Nephron progenitor cell (in vitro differentiated cells): ENCODE measurements at places on chromosomes 6 and 20.

- no peak for DNase-seq
Measured at GRCh38 chr6:122432816-122433215, 33.4 kb downstream of the HSF2 start.

DNA sequence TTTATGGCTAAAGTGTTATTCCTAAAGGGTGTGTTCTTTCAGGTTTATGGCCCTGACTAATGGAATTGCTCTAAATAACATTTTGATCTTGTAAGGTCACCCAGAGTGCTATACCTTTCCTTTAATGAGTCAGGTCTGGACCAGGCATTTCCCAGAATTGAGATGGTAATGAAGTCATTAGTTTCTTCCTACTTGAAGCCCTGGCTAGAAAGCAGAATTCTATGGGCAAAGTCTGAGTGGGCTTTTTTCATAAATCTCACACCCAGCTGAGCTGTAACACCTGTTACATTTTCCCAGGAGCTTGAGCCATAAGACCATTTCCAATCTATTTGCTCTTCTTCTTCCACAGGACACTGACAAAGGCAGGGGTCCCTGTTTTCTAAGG is 122.0 kb upstream of the ID4 start:
- DNase-seq, result no peak

DNA sequence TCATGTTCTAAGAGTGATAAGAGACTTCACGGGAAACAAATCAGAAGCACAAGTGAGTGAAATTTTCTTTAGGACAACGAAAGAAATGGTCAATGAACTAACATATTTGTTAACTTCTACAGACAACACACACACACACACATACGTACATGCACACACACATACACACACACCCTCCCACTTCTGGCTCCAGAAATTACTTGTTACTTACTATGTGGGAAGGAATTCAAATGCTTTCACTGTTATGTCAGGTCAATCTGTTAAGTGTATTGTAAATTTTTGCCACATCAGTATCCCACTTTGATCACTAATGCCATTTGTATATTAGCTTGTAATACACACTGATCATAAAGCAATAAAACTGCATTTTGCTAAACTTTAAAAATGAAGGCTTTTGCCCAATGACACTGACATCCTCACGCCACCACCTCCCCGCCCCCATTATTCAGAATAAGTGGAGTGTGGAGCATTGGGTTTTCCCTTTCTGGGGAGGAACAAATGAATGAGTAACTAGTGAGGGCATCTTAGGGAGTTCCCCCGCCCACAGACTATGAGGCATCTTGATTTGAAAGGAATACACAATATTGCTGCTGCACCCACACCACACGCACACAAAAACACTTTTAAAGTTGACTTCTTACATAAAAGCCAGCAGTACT is 76.2 kb downstream of the ATXN1 start:
- DNase-seq, result no peak

GRCh38 chr6:5541751-5542432 is 280.6 kb downstream of the FARS2 start:
- DNase-seq, result no peak

DNA sequence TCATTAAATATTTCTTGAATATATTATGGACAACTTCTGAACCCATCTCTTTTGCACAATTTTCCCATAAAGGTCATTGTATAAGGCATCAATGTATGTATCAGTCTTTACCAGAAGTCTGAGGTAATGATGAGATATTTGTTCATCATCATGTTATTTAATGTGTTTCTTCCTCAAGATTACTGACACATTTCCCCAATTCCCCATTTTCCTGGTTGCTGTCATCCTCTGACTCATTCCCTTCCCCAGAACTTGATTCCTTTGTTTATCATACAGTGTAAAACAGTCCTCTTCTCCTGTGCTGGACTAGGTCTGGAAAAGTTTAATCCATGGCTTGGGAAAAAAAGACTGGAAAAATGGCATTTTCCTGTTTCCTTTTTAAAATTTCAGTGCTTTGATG is 107.9 kb upstream of the FLRT3 start:
- DNase-seq, result no peak

DNA sequence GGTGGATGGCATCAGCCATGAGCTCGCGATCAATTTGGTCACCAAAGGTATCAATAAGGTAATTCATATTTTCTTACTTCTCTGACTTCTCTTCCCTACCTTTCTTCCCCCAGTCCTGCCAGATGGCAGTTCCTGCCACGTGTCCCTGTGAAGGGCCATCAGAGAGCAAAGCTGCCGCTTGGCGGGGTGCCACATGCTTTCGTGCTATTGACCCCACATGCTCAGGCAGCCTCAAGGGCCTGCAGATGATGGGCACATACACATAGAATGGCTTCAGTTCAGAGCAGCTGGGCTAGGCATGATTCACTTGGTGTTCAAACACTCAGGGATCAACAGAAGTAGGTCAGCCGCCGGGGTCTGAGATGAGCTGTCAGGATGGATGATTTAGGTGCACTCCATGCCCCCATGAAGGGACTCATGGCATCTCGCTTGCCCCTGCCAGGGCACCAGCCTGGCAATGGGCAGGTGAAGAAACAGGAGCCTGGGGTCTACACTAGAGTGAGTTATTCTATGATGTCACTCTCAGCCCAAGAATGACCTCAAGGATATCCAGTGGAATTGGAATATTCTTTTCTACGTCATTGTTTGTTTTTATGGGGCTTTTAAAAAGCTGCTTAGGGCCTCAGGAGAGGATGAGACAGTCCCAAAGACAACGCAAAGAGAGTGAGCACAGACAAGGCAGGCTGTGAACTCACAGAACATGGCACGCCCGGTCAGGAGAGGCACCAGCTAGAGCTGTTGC is 25.5 kb downstream of the BANF2 start:
- DNase-seq, result no peak
